ENCODE measurements at places on chromosomes 6 and 20.

DNA sequence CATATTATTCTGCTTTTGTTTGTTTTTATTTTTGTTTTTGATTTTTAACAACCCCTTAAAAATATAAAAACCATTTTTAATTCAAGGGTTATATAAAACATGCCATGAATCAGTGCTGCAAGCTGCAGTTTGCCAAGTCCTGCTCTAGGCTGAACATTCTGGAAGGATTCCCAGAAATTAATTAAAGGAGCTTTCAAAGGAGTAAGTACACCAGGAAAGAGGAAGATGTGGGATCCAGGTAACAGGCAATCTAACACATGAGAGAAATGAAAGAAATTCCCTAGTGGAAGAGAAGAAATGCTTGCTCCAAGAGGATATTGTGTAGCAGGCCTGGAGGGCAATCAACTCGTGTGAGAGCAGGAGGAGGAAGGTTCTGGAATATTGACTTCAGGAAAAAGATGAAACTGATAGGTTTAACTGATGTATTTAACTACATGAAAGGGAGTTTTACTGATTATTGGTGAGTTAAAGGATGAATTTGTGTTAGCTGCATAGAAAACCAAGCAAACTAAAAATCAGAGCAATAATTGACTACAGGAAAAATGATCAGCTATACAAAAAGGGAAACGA, 146.0 kb upstream of the PHACTR1 start:
- no peak for DNase-seq

DNA sequence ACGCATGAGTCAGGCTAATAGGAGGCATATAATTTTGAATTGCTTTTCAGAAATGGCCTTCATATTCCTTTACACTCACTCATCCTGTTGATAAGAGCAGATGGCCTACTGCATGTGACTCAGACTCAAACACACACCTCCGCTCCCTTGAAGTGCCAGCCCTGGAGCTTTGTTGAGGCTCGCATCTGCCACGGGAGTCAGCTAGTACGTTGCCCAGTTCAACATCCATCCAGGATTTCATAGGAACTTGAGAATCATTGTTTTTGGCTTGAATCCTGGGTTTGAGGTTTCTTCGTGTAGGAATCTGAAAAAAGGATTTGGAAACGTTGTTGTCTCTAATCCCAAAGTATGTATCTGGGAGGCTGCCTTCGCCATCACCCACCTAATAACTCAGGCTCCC, 87.4 kb upstream of the JAG1 start:
- no peak for DNase-seq

DNA sequence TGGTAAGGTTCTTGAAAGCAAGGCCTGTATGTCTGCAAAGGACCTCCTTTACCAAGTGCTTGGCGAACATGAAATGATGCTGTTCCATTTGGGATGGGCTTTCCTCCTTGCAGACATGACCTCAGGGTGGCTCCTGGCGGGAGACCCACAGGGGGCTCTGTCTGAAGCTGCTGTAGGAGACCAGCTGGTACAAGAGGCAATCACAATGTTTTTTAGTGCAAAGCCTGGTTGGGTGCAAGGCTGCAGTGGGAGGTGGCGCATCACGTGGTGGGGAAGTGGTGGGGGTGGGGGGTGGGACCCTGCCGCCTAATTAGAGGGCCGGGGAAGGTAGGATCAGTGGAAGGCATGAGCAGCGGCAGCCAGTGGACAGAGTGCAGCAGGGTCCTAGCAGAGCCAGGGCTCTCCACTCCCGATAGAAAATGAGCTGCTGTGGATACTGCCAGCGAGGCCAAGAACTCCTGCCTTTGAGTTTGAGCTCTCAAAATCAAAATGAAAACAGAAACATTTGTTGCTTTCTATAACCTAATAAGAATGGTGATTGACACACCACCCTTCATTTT, 9.1 kb upstream of the ARMC2 start:
- no peak for DNase-seq

DNA sequence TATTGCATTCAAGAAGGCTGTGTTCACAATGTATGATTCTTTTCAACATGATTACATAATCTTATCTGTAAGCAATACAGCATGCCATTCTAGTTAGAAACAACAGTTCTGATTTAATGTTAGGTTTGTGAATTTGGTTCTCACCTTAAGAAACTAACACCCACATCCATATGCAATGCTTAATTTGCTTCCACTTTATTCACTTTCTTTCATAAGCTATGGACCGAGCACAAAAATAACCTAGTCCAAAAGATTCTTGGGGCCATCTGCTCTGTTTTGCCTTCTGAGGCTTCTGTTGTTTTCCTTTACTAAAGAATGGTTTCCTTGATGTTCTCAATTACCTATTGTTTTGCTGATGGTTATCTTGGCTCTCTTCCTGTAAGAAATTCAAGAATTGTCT, 258.2 kb downstream of the EYS start:
- DNase-seq: no peak

DNA sequence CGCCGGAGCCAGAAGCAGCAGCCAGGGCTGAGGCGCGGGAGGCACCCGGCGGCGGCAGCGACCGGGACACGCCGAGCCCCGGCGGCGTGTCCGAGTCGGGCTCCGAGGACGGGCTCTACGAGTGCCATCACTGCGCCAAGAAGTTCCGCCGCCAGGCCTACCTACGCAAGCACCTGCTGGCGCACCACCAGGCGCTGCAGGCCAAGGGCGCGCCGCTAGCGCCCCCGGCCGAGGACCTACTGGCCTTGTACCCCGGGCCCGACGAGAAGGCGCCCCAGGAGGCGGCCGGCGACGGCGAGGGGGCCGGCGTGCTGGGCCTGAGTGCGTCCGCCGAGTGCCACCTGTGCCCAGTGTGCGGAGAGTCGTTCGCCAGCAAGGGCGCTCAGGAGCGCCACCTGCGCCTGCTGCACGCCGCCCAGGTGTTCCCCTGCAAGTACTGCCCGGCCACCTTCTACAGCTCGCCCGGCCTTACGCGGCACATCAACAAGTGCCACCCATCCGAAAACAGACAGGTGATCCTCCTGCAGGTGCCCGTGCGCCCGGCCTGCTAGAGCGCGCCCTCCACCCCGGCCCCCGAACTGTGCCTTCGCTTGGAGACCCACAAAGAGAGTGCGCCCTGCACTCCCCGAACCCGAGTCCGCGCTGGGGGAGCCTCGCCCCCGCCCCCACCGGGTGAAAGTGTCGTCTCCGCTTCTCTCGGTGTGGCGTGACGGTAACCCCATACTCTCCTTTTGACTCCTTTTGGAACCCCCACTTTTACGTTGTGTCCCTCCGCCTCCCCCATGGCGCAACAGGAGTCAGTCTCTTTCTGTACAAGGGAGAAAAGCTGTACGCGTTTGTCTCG, 1.6 kb downstream of the INSM1 start:
- DNase-seq: no peak
